ENCODE measurements at places on chromosomes 13 and 19. TPM values are rescaled to one million over a fixed set of nuclear protein-coding genes. Genes with fewer than 3 reads are reported as not detected.

DAND5 gene
- total RNA-seq = 0.07 TPM

CYP2A6 gene
- total RNA-seq = not detected

SHC2 gene
- total RNA-seq = 1.0 TPM

C1QTNF9B gene
- not detected for total RNA-seq

CBY2 gene
- total RNA-seq = not detected

ZNF98 gene
- not detected for total RNA-seq

INSL3 gene
- total RNA-seq = 0.32 TPM

ZNF283 gene
- total RNA-seq = 4.3 TPM

C19orf85 gene
- total RNA-seq = not detected

ZNF229 gene
- 3.4 TPM for total RNA-seq

CNN2 gene
- total RNA-seq = 49.8 TPM

GPC6 gene
- 3.5 TPM for total RNA-seq

CDKN2D gene
- 7.0 TPM for total RNA-seq

ADGRE3 gene
- total RNA-seq = not detected

S1PR5 gene
- 1.7 TPM for total RNA-seq

LYPD4 gene
- total RNA-seq = not detected

ITM2B gene
- 169 TPM for total RNA-seq

KLK1 gene
- not detected for total RNA-seq

THSD1 gene
- 9.1 TPM for total RNA-seq

BCAM gene
- total RNA-seq = 69.6 TPM

TMEM238 gene
- total RNA-seq = 1.6 TPM

ZNF626 gene
- not detected for total RNA-seq

ZNF700 gene
- 0.28 TPM for total RNA-seq

CYP4F2 gene
- total RNA-seq = 0.22 TPM

ZNF546 gene
- 2.2 TPM for total RNA-seq

PSMC4 gene
- total RNA-seq = 279 TPM

CD37 gene
- total RNA-seq = not detected
